ENCODE measurements at places on chromosomes 12 and 14. TPM values are rescaled to one million over a fixed set of nuclear protein-coding genes. Genes with fewer than 3 reads are reported as not detected.

DNA sequence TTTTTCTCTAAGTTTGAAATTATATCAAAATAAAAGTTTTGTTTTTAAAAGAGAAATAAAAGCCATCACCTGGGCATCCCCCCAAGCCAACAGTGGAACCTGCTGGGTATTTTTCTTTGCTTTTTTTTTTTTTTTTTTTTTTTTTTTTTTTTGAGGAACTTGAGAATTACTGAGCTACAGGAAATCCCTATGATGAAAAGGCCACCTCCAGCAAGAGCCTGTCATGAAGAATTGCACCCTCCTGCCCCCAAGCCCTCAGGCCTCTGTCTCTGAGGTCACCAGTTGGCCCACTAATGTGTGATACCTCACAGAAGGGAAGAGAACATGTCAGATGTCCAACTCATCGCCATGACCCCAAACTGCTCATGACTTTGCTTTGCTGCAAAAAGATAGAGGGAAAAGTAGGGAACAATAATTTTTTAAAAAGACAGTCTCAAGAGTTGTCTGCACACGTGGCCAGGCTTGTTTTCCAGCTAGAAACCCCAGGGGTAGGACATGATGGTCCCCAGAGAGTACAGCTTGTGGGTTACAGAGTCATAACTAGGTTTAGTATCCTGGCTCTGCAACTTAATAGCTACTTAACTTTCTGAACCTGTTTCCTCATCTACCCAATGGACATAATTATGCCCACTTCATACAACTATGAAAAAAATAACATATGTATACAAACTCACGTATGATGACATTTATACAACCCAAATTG, 124.3 kb upstream of the EGLN3 start:
- DNase-seq = no peak

The PGF gene
- 3.5 TPM for total RNA-seq

- DNase-seq = peak; percentile 77
Measured at GRCh38 chr12:15732341-15733061, 56.7 kb downstream of the EPS8 start.

DNA sequence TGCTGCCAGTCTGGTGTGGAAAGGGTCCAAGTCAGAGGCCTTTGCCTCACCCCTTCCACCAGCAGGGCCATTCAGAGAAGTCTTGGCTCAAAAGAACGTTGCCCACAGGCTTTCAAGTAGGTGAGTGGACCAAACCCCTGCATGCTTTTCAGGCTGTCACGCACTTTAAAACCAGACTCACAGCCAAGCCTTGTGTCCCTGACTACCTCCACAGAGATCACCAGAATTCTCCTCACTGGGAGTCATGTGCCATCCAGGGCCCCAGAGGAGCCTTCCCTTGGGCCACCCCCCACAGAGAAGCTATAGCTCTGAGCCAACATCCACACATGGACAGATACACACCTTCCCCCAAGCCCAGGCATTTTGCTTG, 283.1 kb downstream of the DPF3 start:
- peak; percentile 53 for DNase-seq

The PLEKHH1 gene
- 3.3 TPM for total RNA-seq

The REM2 gene
- total RNA-seq = 0.48 TPM

- no peak for DNase-seq
Measured at GRCh38 chr12:69366796-69367195, 7.3 kb downstream of the YEATS4 start.

The PTCSC3 gene
- not detected for total RNA-seq

Measured in astrocyte (in vitro differentiated cells and primary cell).